Tongue (tissue), 3 donors: ENCODE measurements at places on chromosomes 16 and 17.

DNA sequence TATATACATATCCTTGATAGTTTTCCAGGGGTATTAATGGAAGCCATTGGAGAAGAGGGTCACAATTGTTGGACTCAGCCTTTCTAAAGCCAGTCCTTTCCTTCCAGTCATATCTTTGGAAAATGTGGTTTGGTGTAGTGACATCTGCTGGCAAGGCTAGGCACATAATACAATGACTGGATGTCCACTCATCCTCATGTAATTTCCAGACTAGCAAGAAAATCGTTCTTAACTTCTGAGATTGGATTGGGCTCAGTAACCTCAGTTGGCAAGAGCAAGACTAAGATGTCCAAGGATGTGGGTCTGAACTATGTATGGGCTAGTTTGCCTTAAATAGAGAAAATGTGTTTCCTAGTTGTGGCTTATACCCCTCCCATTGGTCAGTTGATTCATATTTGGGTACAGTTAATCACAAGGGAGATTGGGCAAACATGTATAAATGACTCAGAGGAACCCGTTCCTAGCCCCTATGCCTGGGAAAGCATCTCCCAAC, 8.7 kb upstream of the KAT7 start:
- DNase-seq, result peak; percentile 79

DNA sequence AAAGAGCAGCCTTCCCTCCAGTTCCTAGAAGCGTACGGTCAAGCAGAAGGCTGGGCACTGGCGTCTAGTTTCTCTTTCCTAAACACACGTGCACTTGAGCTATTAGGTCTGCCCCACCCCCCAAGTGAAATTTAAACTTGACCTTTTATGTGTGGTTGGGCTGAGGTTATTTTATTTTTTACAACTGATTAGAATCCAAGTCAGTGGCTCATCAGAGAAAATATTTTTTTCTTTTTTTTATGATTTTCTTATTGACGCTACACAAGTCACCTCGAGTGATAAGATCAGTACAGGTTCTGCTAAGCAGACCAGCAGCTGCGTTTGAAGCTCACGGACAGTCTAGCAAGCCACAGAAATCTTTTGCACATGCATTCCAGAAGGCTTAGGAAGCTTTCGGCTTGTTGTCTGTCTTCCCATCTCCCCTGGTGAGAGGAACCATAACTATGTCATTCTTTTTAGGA, 95.1 kb downstream of the ZFHX3 start:
- DNase-seq, result no peak

DNA sequence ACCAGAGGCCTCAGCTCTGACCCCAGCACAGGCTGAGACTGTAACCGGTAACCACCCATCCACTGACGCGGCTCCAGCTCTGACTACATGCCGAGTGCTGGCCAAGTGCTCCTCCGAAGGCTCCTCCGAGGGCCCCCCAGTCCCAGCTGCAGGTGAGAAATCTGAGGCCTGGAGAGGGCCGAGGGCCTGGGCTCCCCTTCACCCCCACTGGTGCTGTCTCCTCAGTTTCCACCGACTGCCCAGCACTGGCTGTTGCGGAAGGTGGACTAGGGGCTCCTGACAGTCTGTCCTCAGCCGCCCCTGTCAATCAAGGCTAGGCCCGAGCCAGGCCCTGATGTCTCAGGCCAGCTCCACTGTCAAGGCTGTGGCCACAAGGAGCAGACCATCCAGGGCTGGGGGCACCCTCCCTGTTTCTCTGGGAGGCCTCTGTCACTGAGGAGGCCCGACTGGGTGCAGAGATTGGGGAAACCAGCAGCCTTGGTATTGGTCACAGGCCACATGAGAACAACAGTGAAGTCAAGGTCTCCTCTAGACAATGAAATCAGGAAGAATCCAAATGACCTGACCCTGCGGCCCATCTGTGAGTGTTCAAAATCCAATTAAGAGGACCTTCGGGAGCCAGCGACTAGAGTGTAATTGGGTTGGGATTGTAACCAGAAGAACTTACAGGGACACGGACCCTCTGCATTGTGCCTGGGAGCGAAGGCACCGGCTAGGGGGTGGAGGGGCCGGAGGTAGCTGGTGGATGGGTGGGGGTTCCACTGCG, 5.1 kb downstream of the TMEM235 start:
- no peak for DNase-seq

GRCh38 chr16:56682703-56683397, 580 bp downstream of the MT1X start:
- DNase-seq, result no peak

GRCh38 chr17:28182559-28182958, 136.4 kb upstream of the TMEM97 start:
- DNase-seq, result no peak

DNA sequence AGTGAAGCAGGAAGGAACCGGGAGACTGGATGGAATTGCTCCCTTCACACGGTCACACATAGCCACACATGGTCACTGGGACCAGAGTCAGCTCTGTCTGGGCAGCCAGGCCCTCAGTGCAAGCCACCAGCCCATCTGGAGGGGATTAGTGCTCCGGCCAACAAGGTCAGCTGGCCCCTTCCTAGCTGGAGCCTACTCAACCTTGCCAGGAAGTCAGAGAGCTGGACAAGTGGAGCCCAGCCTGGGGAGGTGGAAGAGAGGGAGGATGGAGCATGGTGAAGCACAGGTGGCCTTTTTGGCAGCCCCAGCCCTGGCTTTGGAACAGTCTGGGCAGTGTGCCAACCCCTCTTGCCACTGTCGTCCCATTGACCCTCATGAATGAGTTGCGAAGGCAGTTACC, 3.7 kb upstream of the CACNA1G start:
- peak; percentile 78 for DNase-seq

DNA sequence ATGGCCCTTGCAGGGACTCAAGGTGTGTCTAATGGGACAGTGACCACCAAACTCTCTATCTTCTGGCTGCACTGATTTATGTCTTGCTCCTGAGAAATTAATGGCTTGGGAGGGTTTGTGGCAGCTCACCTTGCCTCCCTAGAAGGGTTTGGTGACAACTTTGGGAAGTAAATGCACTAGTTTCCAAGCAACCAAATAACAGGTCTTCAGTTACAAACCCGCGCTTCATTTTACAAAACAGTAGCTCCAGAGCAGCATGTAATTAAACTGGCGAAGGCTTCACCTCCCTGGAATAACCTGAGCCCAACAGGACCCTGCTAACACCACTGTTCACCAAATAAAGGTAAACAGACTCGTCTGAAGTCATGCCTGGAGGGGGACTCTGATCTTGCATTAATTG, 318.3 kb downstream of the SLC39A11 start:
- no peak for DNase-seq

GRCh38 chr17:17315142-17315821, 12.1 kb downstream of the NT5M start:
- DNase-seq, result no peak

DNA sequence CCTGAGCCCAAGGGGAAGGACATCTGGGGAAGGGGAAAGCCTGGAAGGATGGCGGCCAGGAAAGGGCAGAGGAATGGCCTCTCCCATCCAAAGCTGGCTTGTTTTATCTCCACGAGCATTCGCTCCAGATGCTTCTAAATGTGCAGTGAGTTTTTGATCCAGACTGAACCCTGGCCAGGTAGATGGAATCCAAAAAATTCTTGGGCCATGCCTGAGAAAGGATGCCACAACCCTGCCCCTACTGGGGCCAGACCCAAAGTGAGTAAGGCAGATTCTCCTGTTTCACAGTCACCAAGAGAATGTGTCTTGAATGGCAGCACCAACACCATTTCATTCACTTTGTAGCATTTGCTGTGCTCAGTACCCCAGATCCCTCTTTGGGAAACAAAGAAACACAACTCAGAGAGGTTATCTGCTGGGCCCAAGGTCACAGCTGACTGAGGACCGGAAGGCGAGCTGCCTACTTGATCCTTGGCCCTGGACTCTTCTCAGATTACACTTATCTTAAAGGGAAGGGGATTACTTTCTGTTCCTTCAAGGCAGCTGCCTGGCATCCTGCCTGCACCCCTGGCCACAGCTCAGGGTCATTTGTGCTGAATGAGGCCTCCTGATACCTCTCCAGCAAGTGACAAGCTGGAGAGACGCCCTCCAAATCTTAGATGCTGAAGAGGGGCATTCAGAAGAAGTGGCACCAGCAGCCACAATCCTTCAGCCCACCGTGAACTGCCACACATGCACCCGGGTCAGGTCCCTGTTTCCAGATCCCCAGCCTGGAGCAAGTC, 3.6 kb downstream of the LRRC75A start:
- peak; percentile 64 for DNase-seq

- no peak for DNase-seq
Measured at GRCh38 chr16:46583036-46583435, 38.1 kb downstream of the SHCBP1 start.
